ENCODE measurements at places on chromosomes 5 and 9.

- DNase-seq = no peak
Measured at GRCh38 chr9:71669284-71669995, 98.9 kb downstream of the CEMIP2 start.

GRCh38 chr5:73370640-73371583, 77.7 kb downstream of the FOXD1 start:
- DNase-seq = no peak

- no peak for DNase-seq
Measured at GRCh38 chr9:101858026-101858425, 119.6 kb upstream of the GRIN3A start.

GRCh38 chr5:162248107-162248713, 180.6 kb downstream of the GABRG2 start:
- DNase-seq = peak; percentile 1

DNA sequence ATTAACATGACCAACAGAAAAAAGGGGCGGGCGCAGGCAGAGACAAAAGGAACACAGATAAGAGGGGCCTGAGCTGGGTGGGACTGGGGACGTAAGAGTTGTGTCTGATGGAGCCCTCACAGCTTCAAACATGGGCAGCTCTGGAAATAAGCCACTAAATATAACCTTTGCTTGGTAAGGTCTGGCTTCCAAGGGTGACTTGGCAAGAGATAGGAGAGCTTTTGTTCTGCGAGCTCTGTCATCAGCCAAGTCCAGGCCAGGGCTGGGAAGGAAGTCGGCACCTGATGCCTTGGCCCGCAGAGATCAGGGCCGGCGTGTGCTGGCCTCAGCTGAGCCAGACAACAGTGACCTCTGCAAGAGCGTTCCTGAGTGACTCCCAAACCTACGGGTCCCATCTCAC, 11.8 kb downstream of the TRUB2 start:
- DNase-seq = no peak

DNA sequence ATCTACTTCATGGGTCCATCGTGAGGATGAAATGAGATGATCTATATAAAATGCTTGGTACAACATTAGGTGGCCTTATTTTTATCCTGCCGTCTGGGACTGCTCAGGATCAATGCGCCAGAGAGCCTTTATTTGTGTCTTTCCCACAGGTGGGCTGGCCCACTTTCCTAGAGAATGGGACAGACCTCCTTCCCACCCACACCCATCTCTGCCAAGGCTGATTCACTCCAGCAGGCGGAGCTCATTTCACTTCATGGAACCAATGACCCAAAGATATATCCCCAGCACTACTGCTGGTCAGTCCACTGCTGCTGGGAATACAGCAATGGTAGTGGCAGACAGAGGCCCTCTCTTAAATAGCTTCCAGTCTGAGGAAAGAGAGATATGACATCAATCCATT, 35.7 kb downstream of the TGFBI start:
- DNase-seq = no peak

GRCh38 chr9:91273853-91274552, 87.7 kb downstream of the AUH start:
- DNase-seq = peak; percentile 15

- DNase-seq = peak; percentile 84
Measured at GRCh38 chr9:136644593-136645351, 17.9 kb upstream of the EGFL7 start.

- no peak for DNase-seq
Measured at GRCh38 chr9:111427186-111427585, 57.0 kb downstream of the ECPAS start.

DNA sequence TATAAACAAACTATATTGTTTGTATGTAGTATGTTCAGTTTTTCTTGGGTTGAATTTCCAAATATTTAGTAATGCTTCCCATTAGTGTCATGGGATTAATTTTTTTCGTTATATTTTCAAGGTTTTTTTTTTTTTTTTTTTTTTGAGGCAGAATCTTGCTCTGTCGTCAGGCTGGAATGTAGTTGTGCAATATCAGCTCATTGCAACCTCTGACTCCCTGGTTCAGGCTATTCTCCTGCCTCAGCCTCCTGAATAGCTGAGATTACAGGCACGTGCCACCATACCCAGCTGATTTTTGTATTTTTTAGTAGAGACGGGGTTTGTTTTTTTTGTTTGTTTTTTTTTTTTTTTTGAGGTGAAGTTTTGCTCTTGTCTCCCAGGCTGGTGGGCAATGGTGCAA, 10.6 kb downstream of the DDX46 start:
- no peak for DNase-seq

DNA sequence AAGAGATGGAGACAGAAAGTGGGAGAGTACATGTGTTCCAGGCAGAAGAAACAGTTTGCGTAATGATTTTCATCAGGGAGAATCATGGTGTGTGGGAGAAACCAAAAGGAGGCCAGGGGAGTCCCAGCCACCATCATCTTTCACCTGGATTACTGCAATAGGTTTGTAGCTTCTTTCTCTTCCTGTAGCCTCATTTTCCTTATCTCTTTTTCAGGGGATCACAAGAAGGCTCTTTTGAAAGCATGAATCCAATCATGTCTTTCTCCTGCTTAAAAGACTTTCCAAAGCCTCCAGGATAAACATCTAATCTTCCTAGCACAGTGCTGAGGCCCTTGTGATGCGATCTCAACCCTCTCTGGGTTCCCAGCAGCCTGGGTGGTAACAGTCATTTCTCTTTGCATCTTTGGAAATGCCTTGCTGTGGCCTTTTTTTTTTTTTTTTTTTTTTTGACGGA, 10.3 kb upstream of the GPBP1 start:
- DNase-seq = no peak

Measured in activated CD8-positive, alpha-beta T cell treated with anti-CD3 and anti-CD28 coated beads for 36 hours (primary cell).